NCI-H1092 (cell line): ENCODE measurements at places on chromosomes 13 and 19.

GRCh38 chr19:21604351-21604926 lies 99.0 kb downstream of the ZNF429 start:
- no peak for DNase-seq

- no peak for DNase-seq
Observed at GRCh38 chr13:77338961-77339401, 12.1 kb upstream of the MYCBP2 start.

DNA sequence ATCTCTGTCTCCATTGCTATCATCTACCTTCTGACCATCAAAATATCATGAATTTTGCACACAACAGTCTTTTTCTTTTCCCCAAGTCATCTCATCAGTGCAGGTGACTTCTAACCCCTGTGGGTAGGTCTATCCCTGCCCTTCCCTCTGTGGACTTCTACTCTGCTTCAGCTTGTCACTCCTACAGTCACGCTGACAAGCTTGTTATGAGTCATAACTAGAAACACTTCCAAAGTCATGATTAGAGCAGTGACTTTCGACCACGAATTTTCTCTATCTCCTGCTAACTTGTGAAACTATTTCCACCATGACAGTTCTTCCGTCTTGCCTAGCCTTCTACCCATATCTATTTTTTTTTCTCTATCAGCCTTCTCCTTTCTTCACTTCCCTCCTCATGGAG lies 343.7 kb upstream of the ARGLU1 start:
- no peak for DNase-seq

GRCh38 chr13:48320891-48321510 lies 17.4 kb downstream of the RB1 start:
- no peak for DNase-seq

GRCh38 chr13:71838842-71839241 lies 28.2 kb downstream of the DACH1 start:
- no peak for DNase-seq

- no peak for DNase-seq
Observed at GRCh38 chr13:42539670-42540069, 34.3 kb upstream of the TNFSF11 start.

- no peak for DNase-seq
Observed at GRCh38 chr19:38912600-38913514, 871 bp upstream of the CCER2 start.

DNA sequence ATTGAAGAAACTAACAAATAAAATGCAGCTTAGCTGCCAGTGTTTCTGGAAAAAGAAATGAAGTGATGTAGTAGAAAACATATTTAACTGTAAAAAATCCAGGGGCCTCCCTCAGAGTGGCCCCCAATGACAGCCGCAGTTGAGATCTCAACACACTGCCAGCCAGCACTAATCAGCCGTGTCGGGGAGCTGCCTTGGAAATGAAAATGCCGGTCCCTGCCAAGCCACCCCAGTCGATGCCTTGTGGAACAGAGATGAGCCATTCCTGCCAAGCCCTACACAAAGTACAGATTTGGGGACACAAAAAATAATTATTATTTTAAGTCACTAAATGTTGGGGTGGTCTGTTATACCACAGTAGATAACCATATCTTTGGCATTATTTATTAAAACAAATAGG lies 1342.4 kb downstream of the EFNB2 start:
- DNase-seq: no peak

DNA sequence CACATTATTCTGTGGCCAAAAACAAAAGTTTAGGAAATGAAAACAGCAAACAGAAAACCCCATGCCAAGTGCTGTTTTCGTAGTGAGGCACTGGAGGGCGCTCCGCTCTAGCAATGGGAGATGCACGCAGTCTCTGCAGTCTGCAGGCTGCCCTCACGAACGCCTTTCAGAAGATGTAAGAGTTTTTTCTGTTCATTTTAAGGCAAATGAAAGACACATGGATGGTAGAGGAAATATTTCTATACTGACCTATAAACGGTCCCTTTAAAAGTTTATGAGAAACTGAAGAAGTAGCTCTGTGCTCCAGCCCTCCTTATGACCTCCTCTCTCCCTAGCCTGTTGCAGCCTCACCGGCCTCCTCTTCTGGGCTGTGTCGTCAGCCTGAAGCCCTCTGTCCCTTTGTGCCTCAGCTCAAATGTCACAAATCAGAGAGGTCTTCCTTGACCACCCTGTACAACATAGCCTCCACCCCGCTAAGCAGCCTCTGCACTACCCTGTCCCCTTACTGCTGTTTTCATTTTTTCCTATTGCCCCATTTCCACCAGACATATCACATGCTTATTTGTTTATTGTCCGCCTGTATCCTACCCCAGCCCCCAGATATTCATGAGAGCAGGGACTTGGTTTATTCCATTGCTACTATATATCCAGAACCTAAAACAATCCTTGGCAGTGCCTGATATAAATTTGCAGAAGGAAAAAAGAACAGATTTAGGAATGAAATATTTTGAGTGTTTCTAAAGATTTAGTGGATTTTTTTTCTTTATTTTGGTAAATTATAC lies 116.4 kb downstream of the TM9SF2 start:
- no peak for DNase-seq

DNA sequence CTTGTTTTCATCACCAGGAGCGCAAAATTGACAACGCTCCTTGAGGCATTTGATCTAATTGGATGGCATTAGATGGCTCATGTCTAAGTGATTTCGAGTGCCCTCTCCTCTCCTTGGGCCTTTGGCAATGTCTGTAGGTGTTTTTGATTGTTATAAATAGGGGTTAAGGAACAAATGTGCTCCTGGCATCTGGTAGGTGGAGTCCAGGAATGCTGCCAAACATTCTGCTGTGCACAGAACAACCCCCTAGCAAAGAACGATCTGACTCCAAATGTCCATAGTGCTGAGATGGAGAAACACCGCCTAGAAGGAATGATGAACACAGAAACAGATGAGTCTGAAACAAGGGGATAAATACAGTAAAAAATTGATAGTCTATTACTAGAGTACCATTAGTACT lies 68.0 kb upstream of the C1QTNF9B start:
- no peak for DNase-seq

GRCh38 chr13:42149136-42149535 lies 100.7 kb downstream of the DGKH start:
- DNase-seq: no peak

DNA sequence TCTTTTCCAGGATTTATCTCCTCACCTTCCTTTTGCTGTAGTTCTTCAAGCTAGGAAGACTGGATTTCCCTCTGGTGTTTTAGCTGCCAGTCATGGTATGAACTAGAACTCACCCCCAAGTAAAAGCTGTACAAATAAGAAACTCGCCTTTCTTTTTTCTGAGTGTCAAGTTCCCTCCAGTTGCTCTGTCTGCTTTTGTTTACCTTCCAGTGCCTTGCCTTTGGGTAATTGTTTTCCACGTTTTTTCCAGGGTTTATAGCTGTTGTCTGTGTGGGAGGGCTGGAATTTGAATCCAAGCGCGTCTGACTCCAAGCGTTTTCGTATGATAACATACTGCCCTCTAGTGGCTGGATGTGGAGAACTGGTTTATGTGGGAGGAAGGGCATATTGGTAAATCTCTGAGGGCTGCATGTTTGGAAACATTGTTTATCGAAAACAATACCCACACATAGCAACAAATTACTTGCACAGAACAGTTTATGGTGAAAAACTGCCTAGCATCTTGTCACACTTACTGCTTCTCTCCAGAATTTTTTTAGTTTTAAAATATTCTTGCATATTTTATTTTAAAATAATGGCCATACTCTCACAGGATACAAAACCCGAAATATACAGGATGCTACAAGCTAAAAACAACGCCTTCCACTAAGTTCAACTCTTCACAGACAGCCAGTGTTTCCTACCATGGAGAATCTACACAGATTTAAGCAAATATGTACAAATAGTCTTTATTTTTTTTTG lies 19.2 kb downstream of the RCN3 start:
- peak; percentile 71 for DNase-seq

- DNase-seq: no peak
Observed at GRCh38 chr13:58876473-58876872, 1244.9 kb downstream of the PCDH17 start.

GRCh38 chr13:102686024-102686423 lies 8.8 kb downstream of the METTL21C start:
- DNase-seq: no peak

- no peak for DNase-seq
Observed at GRCh38 chr13:109998684-109999533, 212.5 kb upstream of the IRS2 start.

DNA sequence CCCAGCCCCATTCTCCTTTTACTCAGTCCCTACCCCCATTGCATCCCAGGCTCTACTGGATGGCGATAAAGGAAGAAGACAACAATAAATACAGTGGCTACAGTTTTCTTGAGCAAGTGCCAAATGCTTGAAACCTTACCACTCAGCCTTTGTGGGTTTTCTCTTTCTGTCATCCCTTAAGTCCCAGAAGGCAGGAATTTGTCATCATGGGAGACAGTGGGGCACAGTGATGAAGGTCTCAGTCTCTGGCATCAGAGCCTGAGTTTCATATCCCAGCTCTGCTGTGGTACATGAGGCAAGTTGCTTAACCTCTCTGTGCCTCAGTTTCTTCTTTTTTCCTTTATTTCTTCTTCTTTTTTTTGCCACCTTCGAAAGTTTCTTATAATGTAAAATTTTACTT lies 5.1 kb upstream of the COMP start:
- DNase-seq: no peak

DNA sequence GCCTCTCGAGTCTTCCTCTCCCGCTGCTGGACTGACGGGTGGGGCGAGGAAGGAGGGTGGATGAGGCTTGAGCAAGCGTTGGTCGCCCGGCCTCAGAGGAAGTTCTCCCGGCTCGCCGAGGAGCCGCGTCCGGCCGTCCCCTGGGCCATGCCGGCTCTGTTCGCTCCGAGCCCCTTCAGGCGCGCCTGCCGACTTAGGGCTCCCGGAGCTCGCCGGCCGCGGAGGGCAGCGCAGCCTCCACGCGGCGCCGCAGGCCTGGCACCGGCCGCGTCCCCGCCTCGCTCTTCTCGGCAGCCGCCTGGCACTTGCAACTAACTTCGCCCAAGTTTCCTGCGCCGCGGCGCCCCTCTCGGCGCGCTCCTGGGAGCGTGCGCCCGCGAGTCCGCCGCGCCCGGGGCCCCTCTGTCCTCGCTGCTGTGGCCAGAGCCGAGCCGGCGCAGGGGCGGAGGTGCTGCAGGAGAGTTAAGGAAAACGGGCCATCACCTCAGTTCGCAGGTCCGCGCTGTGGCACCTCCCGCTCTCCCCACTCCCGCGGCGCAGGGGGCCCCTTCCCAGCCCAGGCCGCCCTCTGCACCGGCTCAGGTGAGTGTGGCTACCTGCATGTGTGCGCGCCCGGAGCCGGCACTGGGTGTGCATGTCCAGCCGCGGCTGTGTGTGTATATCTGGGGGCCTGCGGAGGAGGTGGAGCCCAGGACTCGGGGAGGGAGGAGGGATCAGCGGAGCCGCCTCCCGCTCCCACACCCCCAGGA lies 641 bp upstream of the SOX21 start:
- peak; percentile 59 for DNase-seq

DNA sequence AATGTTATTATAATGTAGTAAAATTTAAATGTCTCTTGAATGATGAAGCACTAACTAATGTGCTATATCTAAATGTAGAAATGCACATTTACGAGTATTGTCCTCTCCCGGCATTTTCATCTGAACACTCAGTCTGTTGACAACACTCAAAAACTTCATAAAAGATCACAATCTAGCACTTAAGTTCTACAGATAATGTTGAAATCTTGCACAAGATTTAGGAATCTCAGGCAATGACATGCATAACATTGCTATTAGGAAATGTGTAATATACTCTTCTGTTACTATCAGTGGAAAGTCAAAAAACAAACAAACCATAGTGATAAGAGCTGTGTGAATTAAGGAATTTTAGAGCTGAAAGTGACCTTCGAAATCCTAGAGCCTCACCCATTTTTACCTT lies 37.5 kb upstream of the XPO4 start:
- no peak for DNase-seq

- DNase-seq: no peak
Observed at GRCh38 chr19:22286151-22286810, at the start of gene ZNF729. Gene ZNF729 (plus strand): TSS chr19:22286441. CDS start chr19:22286526, 85 bp downstream.

GRCh38 chr19:16591803-16592556 lies 19.8 kb upstream of the SLC35E1 start:
- DNase-seq: no peak

GRCh38 chr13:55653497-55653896 lies 1487.2 kb upstream of the PRR20A start:
- no peak for DNase-seq

- no peak for DNase-seq
Observed at GRCh38 chr13:51066091-51066831, 44.8 kb downstream of the C13orf42 start.

- DNase-seq: no peak
Observed at GRCh38 chr19:2586196-2586595, 110.3 kb downstream of the GADD45B start.

- no peak for DNase-seq
Observed at GRCh38 chr13:94236872-94237271, 242.6 kb downstream of the DCT start.

- DNase-seq: no peak
Observed at GRCh38 chr19:37519890-37520289, 13.2 kb downstream of the ZNF793 start.

DNA sequence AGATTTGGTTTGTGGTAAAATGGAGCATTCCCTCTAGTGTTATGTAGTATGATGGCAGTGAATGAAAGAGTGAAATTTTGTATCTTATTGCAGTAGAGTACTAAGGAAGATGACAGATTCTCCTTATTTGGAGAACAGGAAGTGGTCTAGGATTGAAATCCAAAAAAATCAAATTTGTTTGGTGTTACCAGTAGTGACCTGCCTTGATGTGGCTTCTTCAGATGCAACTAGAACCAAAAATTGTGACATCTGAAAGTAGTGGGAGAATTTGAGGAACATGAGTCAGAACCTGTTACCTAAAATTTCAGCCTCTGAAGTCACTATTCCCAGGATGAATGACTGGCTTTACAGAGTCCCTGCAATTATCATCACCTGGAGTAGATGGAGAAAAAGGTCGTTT lies 165.9 kb downstream of the KLF5 start:
- DNase-seq: no peak

DNA sequence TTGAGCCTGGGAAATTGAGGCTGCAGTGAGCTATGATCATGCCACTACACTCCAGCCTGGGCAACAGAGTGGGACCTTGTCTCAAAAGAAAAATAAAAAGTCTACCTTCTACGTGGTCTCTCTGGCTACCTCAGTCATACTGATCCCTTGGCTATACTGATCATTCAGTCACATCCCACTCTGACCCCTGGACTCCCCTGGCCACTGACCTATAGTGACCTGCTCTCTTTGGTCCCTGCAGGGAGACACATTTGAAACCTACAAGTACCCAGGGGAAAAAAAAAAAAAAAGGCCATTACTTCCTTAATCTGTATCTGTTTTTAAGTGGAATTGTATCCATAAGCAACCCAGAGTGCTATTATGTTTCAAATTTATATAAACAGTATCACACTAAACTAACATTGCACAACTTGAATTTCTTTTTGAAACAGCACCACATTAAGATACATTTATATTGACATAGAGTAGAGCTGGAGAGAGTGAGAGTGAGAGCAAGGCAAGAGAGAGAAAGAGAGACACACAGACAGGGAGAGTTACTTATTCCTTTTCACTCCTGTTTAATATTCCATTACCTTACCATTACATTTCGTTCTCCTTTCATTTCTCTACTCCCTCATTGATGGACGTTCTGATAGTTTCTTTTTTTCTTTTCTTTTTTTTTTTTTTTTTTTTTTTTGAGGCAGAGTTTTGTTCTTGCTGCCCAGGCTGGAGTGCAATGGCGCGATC lies 23.7 kb upstream of the CERS4 start:
- no peak for DNase-seq

GRCh38 chr13:97276862-97277269 lies 54.7 kb downstream of the MBNL2 start:
- DNase-seq: no peak
